ENCODE measurements at places on chromosomes 13 and 19.

- no peak for DNase-seq
These were observed 53.4 kb upstream of the KLF12 start for GRCh38 chr13:74187564-74187963.

DNA sequence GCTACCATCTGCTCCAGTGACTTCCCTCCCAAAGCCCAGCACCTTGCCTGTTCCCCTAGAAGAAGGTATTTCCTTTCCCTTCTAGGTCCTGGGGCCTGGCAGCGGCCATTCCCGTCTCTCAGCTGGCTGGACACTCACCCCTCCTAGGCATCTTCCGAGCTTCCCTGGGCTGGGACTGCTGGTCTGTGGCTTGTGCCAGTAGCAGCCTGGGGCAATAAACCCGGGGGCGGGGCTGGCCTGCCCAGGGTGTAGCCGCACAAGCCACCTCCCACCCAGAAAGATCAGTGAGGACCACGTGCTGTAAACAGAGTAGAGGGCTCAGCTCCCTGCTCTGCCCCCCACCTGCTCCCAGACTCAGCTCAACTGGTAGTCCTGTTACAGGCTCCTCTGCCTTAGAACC, 15.0 kb downstream of the LIPE start:
- DNase-seq = no peak

DNA sequence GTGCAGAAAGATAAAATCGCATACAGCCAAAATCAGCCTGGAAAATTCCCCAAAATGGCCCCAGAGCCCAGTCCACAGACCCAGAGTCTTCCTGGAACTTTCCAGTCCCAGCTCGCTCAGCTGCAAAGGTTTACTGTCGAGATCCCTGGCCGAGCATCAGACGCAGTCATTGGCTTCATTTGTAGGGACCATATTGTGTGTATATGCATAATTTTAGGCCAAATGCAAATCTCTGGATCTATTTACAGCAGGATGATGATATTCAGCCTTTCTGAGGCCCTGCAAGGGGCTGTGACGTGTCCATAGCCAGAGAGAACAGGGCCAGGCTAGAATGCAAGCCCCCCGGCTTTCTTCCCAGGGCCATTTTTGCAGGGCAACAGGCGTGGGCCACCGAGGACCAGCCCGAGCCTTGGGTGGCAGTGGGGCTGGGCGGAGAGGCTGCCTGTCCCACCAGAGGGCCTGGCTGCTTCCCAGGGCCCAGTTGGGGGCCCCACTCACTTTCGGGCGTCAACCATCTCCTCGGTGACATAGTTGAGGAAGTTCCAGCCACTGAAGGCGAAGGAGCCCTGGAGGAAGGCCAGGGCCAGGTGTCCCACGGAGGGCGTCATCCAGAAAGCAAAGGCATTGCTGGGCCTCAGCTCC, 13.7 kb downstream of the SLC7A10 start:
- no peak for DNase-seq

GRCh38 chr19:10453852-10454251, 33.5 kb downstream of the PDE4A start:
- DNase-seq = no peak

- no peak for DNase-seq
These were observed 286.5 kb downstream of the FOXO1 start for GRCh38 chr13:40379794-40380578.

- no peak for DNase-seq
These were observed 9.7 kb downstream of the ADAMTS10 start for GRCh38 chr19:8600816-8601215.

- no peak for DNase-seq
These were observed 4.3 kb upstream of the DACH1 start for GRCh38 chr13:71871176-71871754.

DNA sequence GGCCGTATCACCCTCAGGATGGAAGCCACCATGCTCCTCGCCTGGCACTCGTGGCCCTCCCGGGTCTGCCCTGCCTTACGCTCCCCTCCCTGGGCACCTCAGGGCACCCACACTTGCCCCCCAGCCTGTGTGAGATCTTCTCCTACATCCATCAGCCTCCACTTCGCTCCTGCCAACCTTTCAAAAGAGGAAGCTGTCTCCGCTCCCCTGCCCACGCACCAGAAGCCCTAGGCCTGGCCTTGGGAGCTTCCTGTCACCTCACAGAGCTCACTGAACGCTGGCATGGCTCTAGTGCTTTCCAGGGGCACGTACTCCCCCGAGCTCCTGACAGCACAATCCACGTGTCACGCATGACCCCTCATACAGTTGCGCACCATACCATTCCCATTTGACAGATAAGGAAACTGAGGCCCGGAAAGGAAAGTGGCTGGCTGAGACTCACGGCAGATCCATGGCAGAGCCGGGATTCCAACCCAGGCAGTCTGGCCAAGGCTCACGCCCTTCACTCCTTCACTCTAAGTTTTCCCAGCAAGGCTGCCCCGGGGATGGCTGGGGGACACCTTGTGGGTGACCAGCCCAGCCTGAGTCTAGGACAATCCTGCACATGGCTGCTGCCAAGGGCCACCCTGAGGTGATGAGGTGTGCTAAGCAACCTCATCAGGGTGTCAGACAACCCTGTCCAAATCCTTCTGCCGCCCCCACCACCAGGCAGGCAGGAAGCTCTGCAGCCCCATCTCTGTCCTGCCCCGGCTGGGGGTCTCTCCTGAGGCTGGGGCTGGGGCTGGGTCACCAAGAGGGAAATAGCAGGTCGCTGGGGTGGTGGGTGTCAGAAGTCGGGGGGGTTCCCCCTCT, 19.3 kb downstream of the PPP1R12C start:
- no peak for DNase-seq

- DNase-seq = no peak
These were observed 80.5 kb downstream of the GPR12 start for GRCh38 chr13:26680123-26680450.

DNA sequence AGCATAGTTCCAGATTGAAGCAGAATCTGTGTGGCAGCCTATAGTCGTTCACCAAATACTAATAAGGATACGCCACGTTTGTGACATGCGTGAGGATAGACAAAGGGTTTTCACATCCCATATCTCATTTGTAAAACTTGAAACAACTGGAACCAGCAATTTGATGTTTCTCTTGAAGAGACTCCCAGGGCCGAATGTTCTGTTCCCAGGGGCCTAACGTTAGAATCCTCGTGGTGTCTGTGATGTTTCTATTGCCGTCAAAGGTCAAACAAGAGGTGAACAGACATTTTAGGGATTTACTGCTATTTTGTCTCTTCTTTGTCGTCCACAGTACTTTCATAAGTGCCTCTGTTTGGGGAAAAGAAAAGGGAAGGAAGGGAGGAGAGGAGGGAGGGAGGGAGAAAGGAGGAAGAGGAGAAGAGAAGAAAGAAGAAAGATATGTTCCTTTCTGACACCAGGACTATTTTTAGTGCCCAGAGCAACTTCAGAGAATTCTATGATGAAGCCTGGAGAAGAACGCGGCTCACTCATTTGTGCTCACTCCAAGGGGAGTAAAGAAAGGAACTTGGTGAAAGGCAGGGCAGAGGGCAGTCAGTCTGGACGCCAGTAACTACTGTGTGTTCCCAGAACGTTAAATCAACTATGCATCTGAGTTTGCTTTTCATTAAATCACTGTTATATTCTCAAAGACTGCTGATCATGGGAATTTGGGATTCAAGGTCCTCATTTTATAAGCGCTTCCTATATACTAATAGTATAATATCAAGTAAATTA, 154.5 kb downstream of the DCT start:
- no peak for DNase-seq

- peak; percentile 77 for DNase-seq
These were observed 53.6 kb downstream of the GADD45B start for GRCh38 chr19:2529473-2529918.

All from fibroblast of the conjunctiva (primary cell).